Hepatocyte (in vitro differentiated cells): ENCODE measurements at places on chromosomes 2 and 18.

DNA sequence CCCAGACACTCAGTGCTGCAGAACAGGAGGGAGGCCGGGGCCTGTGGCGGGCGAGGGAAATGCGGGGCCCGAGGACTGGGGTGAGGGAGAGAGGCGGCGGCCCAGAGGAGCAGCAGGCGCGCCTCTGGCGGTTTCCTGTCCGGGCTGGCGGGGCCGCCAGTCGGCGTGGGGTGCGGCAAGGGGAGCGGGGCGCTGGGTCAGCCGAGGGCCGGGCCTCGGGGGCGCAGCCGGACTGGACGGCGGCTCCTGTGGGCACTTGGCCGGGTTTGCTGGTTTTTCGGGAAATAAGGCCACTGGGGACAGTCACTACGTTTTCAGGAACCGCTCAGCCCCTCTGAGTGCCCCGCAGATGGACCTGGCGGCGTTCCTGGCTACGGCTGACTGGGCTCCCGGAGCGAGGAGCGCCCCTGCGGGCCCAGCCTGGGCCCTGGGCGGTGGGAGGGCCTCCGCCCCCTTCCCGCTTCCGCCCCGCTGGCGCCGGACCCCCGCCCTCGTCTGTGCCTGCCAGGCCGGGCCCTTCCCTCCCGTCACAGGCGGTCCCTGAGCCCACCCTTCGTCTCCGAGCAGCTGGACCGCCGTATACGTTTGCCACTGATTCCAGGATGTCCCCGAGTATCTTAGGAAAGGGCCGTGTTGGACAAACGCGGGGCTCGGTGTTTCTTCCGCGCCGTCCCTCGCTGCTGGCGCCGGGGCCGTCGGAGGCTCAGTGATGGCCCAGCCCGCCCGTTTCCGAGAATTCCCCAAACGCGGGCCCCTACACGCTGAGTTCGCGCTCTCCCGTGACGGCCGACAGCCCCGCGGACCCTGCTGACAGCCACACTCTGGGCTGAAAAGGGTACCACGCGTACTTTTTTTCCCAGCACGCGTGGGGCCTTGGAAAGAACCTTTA, 84.6 kb downstream of the FAM210A start:
- peak; percentile 43 for DNase-seq

GRCh38 chr2:209556354-209556961, 132.6 kb downstream of the MAP2 start:
- DNase-seq: peak; percentile 32

GRCh38 chr2:122193622-122194021, 438.2 kb downstream of the TSN start:
- DNase-seq: no peak

DNA sequence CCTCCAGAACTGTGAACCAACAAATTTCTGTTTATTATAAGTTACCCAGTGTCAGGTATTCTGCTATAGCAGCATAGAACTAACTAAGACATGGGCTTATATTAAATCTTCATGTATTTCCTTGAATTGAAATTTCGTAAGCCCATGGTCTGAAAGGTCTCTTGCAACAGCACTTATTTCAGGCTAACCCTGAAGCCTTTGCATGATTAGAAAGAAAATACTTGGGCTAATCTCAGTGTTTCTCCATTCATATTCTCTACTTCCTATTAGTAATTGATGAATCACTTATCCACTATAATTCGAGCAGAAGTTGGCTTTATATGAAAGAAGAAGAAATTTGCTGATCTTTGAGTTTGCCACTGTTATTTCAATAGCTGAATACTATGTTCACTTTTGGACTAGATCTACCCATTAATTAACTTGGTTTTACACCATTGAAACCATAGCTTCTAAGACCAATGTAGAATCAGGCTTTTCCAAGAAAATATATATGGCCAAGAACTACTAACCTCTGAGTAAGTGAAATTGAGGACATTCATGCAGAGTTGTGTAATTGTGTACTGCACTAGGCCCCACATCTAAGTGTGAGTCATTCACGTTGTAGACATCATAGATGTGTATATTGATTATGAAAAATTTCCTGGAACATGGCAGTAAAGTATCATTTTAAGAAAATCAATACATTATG, 731.6 kb downstream of the SOCS6 start:
- DNase-seq: no peak

DNA sequence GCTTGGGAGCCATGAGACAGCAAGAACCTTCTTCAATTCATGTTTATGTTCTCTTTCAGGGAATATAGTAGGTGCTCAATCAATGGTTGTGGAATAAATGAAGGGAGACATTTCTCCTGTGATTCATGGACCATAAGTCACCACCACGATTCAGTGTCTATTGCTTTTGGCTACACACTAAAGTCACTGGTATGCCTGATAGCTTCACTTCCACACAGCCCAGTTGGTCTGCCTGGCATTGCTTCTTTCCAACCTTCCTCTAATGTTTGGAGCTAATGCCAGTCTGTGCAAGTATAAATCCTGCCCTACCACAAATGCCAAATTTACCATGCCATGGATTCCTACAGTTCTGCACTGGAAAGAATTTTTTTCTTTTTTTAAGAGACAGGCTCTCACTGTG, 1.3 kb upstream of the CXCR1 start:
- DNase-seq: no peak

DNA sequence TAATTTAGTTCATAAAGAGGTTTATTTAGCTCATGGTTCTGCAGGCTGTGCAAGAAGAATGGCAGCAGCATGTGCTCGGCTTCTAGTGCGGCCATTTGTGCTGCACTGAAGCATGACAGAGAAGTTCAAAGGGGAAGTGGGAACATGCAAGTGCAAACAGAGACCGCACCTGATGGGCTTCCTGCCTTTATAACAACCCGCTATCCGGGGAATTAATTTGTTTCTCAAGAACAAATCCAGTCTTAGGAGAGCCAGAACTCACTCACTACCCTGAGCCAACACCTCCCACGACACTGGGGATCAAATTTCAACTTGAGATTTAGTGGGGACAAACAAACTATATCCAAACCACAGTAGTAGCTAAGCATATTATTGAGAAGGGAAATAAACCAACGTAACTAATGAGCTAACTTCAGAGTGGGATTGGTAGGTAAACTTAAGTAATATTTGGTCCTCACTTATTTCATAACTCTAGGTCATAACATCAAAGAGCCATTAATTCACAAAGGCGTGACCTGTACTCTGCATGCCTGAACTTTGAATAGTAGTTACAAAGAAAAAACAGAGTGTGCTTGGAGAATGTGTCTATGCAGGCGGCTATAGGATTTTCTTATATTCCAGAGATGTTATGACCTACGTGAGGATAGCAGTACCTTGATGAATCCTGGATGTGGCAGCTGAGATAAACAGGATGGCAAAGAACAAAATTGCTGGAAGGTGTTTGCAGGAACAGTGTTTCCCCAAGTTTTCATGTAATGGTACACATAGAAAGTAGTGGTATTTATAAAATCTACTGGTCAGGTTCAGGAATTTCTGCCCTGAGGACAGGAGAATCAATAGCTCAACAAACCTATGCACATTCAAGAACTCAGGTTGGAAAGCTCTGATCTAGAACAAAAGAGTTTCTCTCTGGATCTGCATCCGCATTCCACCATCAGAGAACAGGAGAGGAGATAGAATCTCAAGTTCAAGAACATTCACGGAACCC, 845.9 kb upstream of the ID2 start:
- DNase-seq: no peak

- DNase-seq: no peak
Measured at GRCh38 chr2:205175831-205176230, 506.5 kb upstream of the NRP2 start.

- no peak for DNase-seq
Measured at GRCh38 chr2:222851956-222852617, 8.7 kb upstream of the ACSL3 start.

- DNase-seq: no peak
Measured at GRCh38 chr18:32446780-32447179, 23.9 kb downstream of the GAREM1 start.

DNA sequence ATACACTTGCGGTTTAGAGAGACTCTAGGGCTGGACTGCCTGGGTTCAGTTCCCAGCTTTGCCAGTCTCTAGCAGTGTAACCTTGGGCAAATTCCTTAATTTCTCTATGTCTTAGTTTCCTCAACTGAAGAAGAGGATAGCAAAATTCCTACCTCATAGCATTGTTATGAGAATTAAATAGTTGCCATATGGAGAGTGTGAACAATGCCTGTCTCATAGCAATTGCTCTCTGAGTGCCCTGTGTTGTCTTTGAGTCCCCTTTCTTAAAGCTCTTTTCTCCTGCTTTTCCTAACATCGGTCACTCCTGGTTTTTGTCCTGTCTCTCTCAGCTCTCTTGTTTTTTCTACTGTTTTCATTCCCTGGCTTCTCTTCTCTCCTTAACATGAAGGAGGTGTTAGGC, 116.8 kb upstream of the ALPP start:
- no peak for DNase-seq

DNA sequence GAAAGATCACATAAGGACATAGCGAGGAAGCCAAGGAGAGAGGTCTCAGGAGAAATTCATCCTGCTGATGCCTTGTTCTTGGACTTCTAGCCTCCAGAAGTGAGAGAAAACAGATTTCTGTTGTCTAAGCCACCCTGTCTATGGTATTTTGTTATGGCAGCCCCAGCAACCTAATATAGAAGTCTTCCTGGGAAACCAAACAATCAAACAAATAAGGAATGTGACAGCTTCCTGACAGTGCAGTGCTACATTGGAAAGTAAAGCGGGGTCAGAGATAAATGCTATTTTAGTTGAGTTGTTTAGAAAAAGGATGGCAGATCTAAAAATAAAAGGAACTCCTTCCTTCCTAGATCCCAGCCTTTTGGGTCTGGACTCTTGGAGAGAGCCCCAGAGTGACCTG, 443.2 kb upstream of the GYPC start:
- DNase-seq: no peak

DNA sequence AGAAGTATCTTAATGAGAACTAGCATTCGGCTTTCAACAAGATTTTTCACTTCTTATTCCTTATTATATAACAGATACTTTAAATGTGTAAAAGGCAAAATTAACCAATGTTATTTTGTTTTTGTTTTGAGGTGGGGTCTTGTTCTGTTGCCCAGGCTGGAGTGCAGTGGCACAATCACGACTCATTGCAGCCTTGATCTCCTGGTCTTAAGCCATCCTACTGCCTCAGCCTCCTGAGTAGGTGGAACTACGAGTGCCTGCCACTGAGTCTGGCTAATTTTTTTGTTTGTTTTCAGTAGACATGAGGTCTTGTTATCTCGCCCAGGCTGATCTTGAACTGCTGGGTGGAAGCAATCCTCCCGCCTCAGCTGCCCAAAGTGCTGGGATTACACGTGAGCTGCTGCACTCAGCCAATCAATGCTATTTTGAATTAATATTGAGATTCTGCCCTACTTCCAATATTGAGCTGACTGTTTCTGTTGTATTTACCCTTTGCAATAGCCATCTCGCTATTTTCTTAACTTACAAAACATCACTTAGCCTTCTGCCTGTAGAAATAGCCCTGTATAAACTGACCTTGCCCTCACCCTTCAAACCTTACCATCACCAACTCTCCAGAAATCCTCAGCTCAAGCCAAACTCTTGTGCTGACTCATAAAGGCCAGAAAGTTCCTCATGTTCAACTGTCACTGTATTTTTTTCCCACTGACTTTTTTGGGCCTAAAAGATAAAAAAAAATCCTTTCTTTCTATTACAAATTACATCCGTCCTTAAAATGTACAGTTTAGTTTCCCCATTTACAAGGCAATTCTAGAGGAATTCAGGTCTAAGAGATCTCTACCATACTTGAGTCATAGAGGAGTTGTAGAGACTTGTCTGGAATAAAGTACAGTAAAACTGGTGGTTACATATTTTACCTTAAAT, 94.3 kb downstream of the OLA1 start:
- DNase-seq: peak; percentile 6

DNA sequence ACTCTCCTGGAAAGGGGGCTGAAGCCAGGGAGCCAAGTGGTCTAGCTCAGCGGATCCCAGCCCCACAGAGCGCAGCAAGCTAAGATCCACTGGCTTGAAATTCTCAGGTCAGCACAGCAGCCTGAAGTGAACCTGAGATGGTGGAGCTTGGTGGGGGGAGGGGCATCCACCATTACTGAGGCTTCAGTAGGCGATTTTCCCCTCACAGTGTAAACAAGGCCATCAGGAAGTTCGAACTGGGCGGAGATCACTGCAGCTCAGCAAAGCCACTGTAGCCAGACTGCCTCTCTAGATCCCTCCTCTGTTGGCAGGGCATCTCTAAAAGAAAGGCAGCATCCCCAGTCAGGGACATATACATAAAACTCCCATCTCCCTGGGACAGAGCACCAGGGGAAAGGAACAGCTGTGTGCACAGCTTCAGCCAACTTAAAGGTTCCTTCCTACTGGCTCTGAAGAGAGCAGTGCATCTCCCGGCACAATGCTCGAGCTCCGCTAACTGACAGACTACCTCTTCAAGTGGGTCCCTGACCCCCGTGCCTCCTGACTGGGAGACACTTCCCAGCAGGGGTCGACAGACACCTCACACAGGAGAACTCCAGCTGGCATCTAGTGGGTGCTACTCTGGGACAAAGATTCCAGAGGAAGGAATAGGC, 282.3 kb upstream of the EPC2 start:
- DNase-seq: no peak

GRCh38 chr2:8255448-8255800, 426.4 kb upstream of the ID2 start:
- DNase-seq: no peak

DNA sequence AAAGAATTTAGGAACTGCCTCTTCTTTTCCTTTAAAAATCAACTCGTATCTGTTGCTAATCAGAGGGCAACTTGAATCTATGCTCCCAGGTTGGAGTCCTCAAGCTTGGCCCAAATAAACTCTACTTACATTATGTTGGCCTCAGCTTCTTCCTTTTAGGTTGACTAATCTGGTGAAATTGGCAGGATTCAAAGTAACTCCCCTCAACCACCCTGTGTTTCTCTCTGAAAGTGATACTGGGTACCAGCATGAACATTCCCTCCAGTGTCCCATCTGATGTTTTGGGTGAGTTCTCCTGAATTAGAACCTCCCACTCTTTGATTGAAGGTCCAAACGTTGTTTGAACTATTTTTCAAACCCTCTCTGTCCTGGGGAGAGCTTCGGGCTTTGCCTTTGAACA, 41.3 kb upstream of the MSH6 start:
- DNase-seq: no peak

DNA sequence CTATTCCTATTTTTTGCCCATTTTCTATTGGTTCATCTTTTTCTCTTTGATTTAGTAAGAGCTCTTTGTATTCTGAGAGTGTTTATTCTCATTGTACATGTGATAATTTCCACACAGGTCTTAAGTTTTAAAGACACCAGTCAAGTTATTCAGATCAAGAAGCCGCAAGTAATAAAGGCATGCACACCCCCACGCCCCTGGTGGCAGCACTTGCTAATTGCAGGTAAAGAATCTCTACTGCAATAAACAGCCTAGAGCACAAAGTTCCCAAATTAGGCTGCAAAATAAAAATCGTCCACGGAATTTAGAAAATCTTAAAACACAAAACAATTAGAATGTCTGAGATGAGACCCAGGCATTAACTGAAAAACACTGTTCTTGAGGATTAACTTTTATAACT, 45.2 kb downstream of the ST3GAL5 start:
- no peak for DNase-seq

GRCh38 chr2:3672861-3673678, 15.1 kb downstream of the ALLC start:
- no peak for DNase-seq

DNA sequence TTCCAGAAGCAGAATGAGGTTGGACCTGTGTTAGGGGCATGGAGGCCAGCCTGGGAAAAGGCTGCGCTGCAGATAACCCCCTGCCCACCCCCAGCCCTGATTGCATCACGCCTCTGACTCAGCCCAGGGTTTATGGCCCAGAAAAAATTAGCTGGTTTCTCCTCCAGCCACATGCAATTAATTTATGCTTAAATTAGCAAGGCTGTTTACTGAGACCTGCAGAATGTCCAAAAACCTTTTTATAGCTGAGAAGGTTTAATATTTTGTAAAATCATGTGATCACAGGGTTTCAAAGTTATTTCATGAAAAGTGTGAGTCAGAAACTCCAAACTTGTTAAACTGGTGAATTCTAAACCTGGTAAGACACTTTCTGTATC, 123.1 kb upstream of the HDAC4 start:
- peak; percentile 56 for DNase-seq
